ENCODE measurements at places on chromosomes 16 and 17. TPM values are rescaled to one million over a fixed set of nuclear protein-coding genes. Genes with fewer than 3 reads are reported as not detected.
A peak's percentile ranks its signal among the peaks of the same experiment; 100 is the strongest.

- H3K4me1 ChIP-seq = no peaks in the 10 kb centered on the region
- H3K36me3 ChIP-seq = no peaks in the 10 kb centered on the region
- no peak overlapping the region for H3K4me3 ChIP-seq
- no peak overlapping the region for H3K27ac ChIP-seq
These were observed 28.7 kb downstream of the TMEM186 start for GRCh38 chr16:8768692-8769091.

DNA sequence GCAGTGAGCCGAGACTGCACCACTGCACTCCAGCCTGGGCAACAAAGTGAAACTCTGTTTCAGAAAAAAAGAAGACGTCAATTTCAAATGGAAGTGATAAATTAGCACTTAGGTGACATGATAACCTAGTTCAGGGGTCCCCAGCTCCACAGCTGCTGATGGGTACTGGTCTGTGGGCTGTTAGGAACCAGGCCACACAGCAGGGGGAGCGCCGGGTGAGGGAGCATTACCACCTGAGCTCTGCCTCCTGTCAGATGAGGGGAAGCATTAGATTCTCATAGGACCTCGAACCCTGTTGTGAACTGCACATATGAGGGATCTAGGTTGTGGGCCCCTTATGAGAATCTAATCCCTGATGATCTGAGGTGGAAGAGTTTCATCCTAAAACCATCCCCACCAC is 253.0 kb downstream of the FOXL1 start:
- peaks cover 17% of the 10 kb centered on the region for H3K27me3 ChIP-seq
- no peaks in the 10 kb centered on the region for H3K36me3 ChIP-seq
- DNase-seq = no peak
- peaks cover 12% of the 10 kb centered on the region for H3K4me1 ChIP-seq
- no peak overlapping the region for H3K27ac ChIP-seq
- H3K4me3 ChIP-seq = no peak overlapping the region

Gene CNGB1
- total RNA-seq = not detected

Gene KCTD19
- 0.20 TPM for total RNA-seq

Gene SLC16A6
- not detected for total RNA-seq

DNA sequence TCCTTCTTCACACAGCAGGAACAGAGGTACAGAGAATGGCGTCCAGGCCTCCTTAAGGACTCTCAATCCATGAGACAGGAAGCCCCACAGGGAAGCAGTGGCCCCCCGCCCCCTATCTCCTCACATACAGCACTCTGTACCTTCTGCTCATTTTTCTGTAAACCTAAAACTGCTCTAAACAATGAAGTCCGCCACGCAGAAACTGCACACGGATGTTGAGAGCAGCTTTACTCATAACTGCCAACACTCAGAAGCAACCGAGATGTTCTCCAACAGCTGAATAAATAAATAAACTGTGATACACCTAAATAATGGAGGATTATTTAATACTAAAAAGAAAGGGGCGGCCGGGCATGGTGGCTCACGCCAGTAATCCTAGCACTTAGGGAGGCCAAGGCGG is 9.9 kb downstream of the TBC1D16 start:
- peaks cover 15% of the 10 kb centered on the region for H3K4me1 ChIP-seq
- no peaks in the 10 kb centered on the region for H3K27me3 ChIP-seq
- peaks cover 3% of the 10 kb centered on the region for H3K36me3 ChIP-seq
- H3K4me3 ChIP-seq = no peak overlapping the region
- DNase-seq = no peak

Gene BLTP2
- total RNA-seq = 103 TPM

- DNase-seq = no peak
- no peak overlapping the region for H3K27ac ChIP-seq
- no peaks in the 10 kb centered on the region for H3K36me3 ChIP-seq
These were observed 1427.3 kb downstream of the CDH8 start for GRCh38 chr16:60608971-60609370.

Gene TBC1D26
- total RNA-seq = not detected

DNA sequence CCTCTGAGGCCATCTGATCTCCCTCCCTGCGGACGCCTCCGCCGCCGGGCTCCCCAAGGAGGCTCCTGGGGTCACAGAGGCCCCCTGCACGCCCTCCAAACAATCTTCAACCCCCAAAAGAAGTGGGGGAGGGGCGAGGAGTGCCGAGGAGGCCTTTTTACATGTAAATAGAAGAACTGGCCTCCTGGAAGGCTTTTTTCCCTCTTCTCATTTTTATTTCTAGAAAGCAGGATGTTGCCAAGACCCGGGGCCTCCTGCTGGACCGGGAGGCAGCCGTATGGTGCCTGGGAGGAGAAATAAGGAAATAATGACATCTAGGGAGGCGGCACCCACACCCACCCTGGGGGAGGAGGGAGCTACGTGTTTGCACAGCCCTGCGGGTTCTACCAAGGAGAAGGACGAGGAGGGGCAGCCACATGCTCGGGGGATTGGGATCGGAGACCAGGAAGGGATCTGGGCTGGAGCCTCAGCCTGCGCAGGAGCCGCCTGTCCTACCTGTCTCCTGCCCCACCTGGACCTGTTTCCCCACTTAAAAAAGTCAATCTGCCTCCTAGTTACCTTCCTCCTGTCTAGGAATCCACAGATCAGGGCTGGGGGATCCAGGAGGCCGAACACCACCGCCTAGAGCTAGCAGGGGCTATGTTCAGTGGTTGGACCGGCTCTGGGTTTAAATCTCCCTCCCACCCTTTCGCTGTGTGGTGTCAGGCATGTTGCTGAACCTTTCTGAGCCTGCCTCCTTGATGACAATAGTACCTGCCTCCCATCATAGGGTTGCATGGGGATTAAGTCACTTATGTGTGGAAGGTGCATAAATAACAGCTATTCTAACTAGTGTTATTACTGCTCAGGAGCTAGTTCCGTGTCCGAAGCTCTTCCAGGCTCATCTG is 175.7 kb upstream of the GSE1 start:
- no peaks in the 10 kb centered on the region for H3K36me3 ChIP-seq
- H3K4me3 ChIP-seq = no peak overlapping the region
- peak overlapping the region; percentile 5 for H3K27ac ChIP-seq

Gene NPIPA8
- 0.42 TPM for total RNA-seq

- H3K27ac ChIP-seq = no peak overlapping the region
- H3K27me3 ChIP-seq = no peaks in the 10 kb centered on the region
- no peak overlapping the region for H3K4me3 ChIP-seq
- DNase-seq = no peak
- peaks cover 13% of the 10 kb centered on the region for H3K36me3 ChIP-seq
- peaks cover 4% of the 10 kb centered on the region for H3K4me1 ChIP-seq
These were observed 3.7 kb downstream of the TEPSIN start for GRCh38 chr17:81234940-81235821.

Gene NAGPA
- total RNA-seq = 104 TPM

- H3K27ac ChIP-seq = no peak overlapping the region
- H3K36me3 ChIP-seq = no peaks in the 10 kb centered on the region
- H3K4me3 ChIP-seq = no peak overlapping the region
These were observed 63.0 kb upstream of the CES5A start for GRCh38 chr16:55938126-55938525.

Gene FOXC2
- 9.3 TPM for total RNA-seq

DNA sequence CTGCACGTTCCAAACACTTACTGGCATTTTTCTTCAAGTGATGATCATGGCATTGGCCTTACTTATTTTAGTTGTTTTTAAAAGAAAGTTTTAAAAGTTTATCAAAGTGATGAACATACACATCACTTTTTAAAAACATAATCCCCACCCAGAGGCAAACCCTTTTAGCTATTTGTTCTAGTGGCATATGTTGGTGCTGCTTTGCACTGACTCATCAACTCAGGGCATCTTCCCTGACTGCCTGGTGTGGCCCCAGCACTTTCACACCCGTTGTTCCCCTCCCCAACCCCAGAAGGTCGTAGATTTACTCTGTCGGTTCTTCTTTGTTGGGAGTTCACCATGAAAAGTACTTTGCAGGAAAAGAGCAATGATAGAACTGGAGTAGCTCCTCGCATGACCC is 161.3 kb downstream of the RPTOR start:
- H3K4me3 ChIP-seq = no peak overlapping the region
- DNase-seq = no peak
- H3K4me1 ChIP-seq = no peaks in the 10 kb centered on the region
- H3K27me3 ChIP-seq = no peaks in the 10 kb centered on the region
- no peak overlapping the region for H3K27ac ChIP-seq

DNA sequence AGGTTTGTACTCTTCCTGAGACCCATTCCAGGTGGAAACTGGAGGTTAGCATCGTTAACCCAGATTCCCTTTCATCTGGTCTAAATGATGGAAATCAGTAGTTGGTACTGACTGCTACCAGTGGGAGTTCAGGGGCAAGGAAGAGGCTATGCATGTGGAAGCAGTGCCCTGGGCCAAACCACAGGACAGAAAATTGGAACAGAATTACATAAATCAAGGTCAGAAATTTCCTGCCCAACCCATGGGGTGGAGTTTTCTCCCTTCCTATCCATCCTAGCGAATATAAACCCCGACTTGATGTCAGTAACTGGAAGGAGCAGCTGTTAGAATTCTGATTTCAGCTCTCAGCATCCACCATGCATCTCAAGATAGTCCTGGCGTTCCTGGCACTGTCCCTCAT is at the start of gene AOC2:
AOC2 (plus strand) TSS at position 310 of the 400 bp plus-strand sequence; CDS start at position 357, 47 bp downstream.
- peaks cover 24% of the 10 kb centered on the region for H3K36me3 ChIP-seq
- DNase-seq = no peak
- no peak within 1 kb of the TSS for H3K4me3 ChIP-seq
- no peak within 1 kb of the TSS for H3K27ac ChIP-seq

DNA sequence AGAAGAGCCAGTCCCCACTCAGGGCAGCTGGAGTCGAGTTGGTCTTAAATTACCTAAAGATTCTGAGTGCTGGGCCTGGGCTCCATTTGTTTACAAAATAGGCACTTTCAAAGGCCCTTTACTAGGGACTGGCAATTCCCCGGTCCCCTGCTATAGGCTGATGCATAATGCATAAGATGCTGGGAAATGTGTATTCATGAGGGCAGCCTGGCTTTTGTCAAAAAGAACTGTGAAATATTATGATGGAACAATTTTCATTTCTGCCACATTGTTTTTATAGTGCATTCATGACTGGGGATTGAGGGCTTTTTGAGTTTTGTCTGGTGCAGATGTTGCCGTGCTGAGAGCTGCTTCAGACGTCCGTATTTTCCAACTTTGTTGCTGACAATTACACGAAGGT is 617.0 kb upstream of the CDH5 start:
- no peak overlapping the region for H3K4me3 ChIP-seq
- H3K36me3 ChIP-seq = no peaks in the 10 kb centered on the region
- H3K27me3 ChIP-seq = no peaks in the 10 kb centered on the region
- no peaks in the 10 kb centered on the region for H3K4me1 ChIP-seq
- DNase-seq = no peak

Gene INO80E
- total RNA-seq = 36.6 TPM

Gene KRT28
- not detected for total RNA-seq

DNA sequence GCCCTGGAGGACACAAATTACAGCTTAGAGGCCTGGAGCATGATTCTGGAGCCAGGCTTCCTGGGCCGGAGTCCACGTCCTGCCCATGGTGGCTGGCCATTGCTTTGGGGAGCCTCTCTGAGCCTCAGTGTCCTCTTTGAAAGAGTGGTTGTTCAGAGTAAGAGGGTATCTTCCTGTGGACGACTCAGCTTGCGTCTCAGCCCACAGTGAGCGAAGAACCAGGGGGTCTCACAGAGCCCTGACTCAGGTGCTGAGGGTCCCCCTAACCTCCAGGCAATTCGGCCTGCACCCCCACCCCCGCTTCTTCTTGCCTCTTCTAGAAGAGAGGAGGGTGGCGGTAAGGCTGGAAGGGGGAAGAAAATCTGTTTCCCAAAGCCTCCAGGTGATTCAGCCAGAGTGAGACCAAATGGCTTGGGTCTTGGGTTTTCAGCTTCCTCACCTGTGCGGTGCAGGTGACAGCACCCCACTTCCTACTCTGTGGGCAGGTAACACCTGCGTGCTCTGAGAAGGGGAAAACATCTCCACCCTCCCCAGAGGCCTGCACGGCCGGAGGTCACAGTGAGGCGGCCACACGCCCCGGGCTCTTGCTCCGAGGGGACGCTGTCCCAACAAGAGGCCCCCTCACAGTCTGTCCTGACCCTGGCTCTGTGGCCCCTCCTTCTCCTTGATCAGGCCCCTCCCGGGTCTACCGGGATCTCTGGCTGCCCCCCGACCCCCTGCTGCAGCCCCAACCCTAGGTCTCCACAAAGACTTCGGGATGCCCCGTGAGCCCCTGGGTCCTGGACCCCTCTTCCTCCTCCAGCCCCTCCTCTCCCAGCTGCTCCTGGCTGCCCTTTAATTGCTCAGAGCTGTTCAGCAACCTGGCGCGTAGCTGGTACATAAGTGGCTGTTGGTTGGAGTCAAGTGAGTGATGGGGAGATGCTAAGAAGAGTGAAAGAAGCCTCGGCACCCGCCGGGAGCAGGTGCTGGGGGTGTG is 119.2 kb downstream of the METRNL start:
- no peaks in the 10 kb centered on the region for H3K36me3 ChIP-seq
- H3K4me1 ChIP-seq = peaks cover 58% of the 10 kb centered on the region
- H3K27me3 ChIP-seq = no peaks in the 10 kb centered on the region
- H3K27ac ChIP-seq = peak overlapping the region; percentile 73

DNA sequence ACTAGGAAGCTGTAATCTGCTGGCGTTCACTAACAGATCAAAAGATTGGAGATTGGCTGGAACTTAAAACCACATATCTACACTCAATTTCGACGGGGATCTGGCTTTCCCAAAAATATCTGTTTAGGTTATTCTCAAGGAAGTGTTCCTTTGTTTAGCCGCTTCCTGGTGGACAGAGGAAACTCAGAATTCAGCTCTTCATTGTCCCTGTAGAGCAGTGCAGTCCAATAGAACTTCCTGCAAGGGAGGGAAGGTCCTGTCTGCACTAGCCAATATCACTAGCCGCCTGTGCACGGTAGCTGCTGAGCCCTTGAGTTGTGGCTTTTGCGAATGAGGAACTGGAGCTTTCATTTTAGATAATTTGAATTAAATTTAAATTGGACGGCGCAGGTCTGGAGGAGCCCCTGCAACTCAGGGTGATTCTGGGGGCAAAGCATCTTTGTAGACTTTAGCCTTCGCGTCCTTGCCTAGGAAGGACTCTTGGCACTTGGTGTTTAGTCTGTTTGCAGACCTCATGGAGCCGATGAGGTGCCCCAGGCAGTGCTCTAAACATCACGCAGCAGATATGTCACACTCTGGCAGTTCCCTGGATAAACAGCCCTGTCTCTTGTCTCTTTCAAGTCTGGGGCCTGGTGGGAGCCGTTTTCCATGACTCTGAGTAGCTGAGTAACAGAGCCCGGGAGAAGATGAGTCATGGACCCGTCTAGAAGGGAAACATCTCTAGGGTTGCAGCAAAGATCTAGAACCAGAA is 122.2 kb downstream of the CCDC182 start:
- no peak for DNase-seq
- no peaks in the 10 kb centered on the region for H3K36me3 ChIP-seq
- no peak overlapping the region for H3K4me3 ChIP-seq

Gene CDK5R1
- 0.84 TPM for total RNA-seq

- peaks cover 83% of the 10 kb centered on the region for H3K4me1 ChIP-seq
- DNase-seq = no peak
- no peak overlapping the region for H3K4me3 ChIP-seq
These were observed 3.2 kb downstream of the USP32 start for GRCh38 chr17:60388742-60389141.

- no peak for DNase-seq
- no peak overlapping the region for H3K27ac ChIP-seq
- peaks cover 5% of the 10 kb centered on the region for H3K36me3 ChIP-seq
These were observed 44.7 kb downstream of the CDH11 start for GRCh38 chr16:65077181-65077580.

Gene TERB1
- total RNA-seq = not detected

- peaks cover 53% of the 10 kb centered on the region for H3K36me3 ChIP-seq
- H3K4me3 ChIP-seq = no peak overlapping the region
- DNase-seq = no peak
- no peak overlapping the region for H3K27ac ChIP-seq
- peaks cover 5% of the 10 kb centered on the region for H3K4me1 ChIP-seq
These were observed 6.3 kb downstream of the JPT1 start for GRCh38 chr17:75147878-75148546.

Gene HBA2
- 33.3 TPM for total RNA-seq

Gene SRP68
- 51.5 TPM for total RNA-seq

Data from tibial nerve (tissue), 4 donors.